ENCODE measurements at places on chromosomes 12 and 14. TPM values are rescaled to one million over a fixed set of nuclear protein-coding genes. Genes with fewer than 3 reads are reported as not detected.

The LRRC43 gene
- not detected for total RNA-seq

GRCh38 chr12:56983386-56983785, 23.0 kb downstream of the ZBTB39 start:
- no peaks in the 10 kb centered on the region for H3K4me1 ChIP-seq
- DNase-seq = no peak
- H3K36me3 ChIP-seq = no peaks in the 10 kb centered on the region
- H3K27me3 ChIP-seq = peaks cover under 1% of the 10 kb centered on the region

DNA sequence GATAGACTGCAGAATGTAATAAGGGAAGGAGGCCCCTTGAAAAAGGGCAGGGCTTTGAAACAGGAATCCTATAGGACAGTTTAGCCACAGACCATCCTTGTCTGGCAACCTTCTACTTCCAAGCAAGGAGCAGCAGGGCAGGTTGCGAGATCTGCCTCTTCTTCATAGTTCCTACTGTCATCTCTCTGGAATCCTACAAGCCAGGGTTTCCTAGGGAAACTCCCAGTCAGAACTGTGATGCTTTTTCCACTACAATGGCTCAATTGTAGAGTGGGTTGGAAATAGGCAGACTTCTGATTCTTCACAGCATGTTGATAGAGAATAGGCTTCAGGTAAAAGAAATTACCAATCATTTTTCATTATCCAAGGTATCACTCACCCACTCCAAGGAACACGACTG, 186.3 kb downstream of the DACT1 start:
- H3K4me1 ChIP-seq = no peaks in the 10 kb centered on the region
- H3K36me3 ChIP-seq = no peaks in the 10 kb centered on the region
- H3K27me3 ChIP-seq = no peaks in the 10 kb centered on the region
- DNase-seq = no peak
- no peak overlapping the region for H3K27ac ChIP-seq
- no peak overlapping the region for H3K4me3 ChIP-seq

The TBX5 gene
- total RNA-seq = not detected

DNA sequence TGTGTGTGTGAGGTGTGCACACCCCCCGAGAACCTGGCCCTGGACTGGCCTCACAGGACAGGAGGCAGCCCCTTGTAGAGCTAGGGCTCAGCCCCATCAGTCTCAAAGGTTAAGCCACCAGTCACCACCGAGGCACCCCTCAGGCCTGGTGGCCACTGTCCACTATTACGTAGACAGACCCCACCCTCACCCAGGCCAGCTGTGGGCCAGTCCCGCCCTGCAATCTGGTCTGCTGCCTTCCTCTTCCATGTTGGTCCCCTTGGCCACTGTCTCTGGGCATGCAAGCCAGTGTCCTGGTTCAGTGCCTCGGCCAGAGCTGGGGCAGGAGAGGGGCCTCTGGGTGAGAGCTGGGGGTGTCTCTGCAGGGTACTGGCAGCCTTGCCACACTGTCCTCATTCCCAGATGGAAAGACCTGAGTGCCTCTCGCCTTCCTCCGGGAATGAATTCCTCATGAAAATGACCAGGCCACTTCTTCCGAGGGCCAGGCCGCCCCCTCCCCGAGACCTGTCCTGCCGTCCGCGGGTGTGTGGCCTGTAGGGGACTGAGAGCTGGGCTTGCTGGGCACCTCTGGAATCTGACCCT, 897 bp upstream of the TEX22 start:
- DNase-seq = no peak
- peaks cover 25% of the 10 kb centered on the region for H3K4me1 ChIP-seq
- H3K4me3 ChIP-seq = peak overlapping the region; percentile 72
- H3K27me3 ChIP-seq = no peaks in the 10 kb centered on the region
- H3K36me3 ChIP-seq = peaks cover 7% of the 10 kb centered on the region
- H3K27ac ChIP-seq = peak overlapping the region; percentile 73

GRCh38 chr12:53759261-53759660, 7.5 kb upstream of the CISTR start:
- no peak overlapping the region for H3K27ac ChIP-seq
- H3K4me1 ChIP-seq = peaks cover 5% of the 10 kb centered on the region
- H3K4me3 ChIP-seq = no peak overlapping the region
- no peak for DNase-seq
- no peaks in the 10 kb centered on the region for H3K36me3 ChIP-seq

The AQP2 gene
- not detected for total RNA-seq

All from CD4-positive, CD25-positive, alpha-beta regulatory T cell (primary cell).